ENCODE measurements at places on chromosomes 3 and 15.

GRCh38 chr3:156751461-156752025 is 74.6 kb upstream of the LEKR1 start:
- peak; percentile 56 for DNase-seq

DNA sequence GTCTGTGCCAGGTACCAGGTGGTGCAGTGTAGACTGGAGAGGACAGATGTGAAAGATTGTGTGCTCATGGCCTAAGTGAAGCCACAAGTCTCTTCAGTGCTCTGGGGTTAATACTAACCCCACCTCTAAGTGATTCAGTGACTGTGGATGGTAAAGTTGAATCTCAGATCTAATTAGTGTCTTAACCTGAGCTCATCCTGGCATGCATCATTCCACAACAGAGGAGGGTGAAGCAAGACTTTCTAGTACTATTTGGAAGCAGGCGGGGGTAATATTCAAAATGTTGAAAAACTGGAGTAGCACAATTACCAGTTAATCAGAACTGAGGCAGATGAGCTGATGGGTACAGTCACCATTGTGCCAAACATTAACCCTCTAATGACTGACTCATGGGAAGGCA is 2.8 kb upstream of the MESD start:
- DNase-seq, result no peak

GRCh38 chr3:152438706-152439105 is 170.0 kb downstream of the MBNL1 start:
- DNase-seq, result no peak

DNA sequence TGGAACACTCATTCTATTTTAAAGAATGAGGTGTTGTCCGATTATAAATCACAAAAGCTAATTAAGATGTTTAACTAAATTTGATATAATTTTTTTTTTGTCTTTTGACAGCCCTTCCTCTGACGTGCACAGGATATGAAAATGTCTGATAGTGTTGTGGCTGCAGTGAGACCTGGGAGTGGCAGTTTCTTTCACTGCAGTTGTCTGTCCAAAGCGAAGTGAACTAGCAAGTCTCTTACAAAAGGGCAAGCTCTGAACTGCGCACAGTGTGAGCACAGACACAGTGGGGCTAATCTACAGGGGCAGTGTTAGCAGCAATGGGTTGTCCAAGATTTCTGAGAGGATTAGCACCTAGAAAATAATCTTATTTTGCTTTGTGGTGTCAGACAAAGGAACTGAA is 29.1 kb upstream of the MYRIP start:
- no peak for DNase-seq

GRCh38 chr3:15356176-15356575 is 23.8 kb upstream of the SH3BP5 start:
- DNase-seq, result no peak

Data from heart left ventricle (tissue), 16 donors.